Mesenteric fat pad (tissue), 1 donor: ENCODE measurements at places on chromosomes 16 and 17. TPM values are rescaled to one million over a fixed set of nuclear protein-coding genes. Genes with fewer than 3 reads are reported as not detected.

Gene C1QL1
- not detected for total RNA-seq

- no peak for DNase-seq
Measured at GRCh38 chr17:79188048-79188447, 113.4 kb downstream of the ENGASE start.

DNA sequence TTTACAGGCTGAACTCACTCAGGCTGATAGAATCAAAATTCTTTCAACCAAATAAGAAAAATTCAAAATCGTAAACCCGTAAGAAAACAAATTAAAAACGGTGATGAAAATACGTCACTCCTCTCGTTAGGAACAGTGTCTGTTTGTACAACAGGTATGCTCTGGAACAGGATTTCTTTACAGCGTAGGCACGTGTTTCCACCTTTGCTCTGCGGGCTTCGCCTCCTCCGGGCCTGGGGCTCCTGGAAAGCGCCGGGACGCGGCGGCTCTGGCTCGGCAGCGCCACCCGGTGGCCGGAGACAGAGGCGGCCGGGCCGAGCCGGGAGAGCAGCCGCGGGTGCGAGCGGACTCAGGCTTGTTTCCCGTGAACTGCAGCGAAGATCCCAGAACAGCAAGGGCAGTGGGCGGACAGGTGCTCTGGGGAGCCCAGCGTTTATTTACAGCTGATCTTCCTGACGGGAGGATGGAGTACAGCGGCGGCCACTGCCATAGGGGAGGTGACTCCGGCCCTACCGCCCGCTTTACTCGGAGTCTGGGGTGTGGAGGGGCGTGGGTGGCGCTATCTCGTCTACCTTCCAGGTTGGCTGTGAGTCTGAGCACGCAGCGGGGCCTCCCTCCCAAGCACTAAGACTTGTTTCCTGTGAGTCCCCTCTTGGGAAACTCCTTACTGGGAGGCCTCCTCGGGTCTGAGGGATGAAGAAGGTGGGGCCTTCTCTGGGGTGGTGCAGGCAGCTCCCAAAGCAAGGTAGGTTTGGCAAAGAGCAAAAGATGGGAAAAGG lies 40.5 kb upstream of the ATP2A3 start:
- DNase-seq: peak; percentile 91

DNA sequence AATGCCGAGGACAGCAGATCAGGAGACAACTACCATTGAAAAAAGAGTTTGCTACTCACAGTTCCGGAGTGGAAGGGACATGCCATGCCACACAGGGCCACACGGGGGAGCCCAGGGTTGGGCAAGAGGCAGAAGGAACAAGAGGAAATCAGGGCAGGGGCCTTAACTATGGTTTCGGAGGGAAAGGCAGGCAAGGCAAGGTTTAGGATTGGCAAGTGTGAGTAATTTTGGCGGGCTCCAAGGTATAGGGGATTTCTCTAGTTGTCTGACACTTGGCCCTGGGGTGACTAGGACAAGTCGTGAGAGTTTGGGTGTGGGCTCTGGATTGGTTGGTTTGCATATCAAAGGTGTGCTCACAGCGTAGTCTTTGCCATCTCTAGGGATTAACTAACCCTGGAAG lies 27.0 kb upstream of the NTN1 start:
- DNase-seq: no peak

- DNase-seq: peak; percentile 41
Measured at GRCh38 chr17:5533486-5534315, 47.3 kb downstream of the MIS12 start.

DNA sequence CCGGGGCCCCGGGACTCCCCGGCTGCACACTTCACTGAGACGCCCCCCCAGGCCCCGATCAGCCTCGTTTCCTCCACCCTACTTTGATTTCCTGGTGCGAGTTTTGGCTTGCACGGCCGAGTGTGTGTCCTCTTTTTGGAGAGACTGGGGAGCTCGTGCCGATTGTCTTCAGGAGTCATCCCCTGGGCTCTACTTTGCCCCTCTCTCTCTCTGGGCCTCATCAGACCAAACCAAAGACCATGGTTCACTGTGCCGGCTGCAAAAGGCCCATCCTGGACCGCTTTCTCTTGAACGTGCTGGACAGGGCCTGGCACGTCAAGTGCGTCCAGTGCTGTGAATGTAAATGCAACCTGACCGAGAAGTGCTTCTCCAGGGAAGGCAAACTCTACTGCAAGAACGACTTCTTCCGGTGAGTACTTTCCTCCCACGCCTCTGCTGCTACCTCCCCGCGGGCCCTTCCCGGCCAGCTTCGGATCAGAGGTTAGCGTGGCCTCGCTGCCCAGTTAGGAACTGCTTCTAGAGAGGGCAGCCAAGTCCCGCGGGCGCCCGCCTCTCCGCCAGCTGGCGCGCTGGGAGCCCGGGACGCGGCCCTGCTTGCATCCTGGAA lies 787 bp downstream of the LHX1 start:
- no peak for DNase-seq

Gene C17orf58
- 8.8 TPM for total RNA-seq

GRCh38 chr17:77476931-77477805 lies 336.4 kb downstream of the SEC14L1 start:
- DNase-seq: no peak

Gene ITGB4
- 13.9 TPM for total RNA-seq

Gene HIGD1B
- total RNA-seq: 1.3 TPM

DNA sequence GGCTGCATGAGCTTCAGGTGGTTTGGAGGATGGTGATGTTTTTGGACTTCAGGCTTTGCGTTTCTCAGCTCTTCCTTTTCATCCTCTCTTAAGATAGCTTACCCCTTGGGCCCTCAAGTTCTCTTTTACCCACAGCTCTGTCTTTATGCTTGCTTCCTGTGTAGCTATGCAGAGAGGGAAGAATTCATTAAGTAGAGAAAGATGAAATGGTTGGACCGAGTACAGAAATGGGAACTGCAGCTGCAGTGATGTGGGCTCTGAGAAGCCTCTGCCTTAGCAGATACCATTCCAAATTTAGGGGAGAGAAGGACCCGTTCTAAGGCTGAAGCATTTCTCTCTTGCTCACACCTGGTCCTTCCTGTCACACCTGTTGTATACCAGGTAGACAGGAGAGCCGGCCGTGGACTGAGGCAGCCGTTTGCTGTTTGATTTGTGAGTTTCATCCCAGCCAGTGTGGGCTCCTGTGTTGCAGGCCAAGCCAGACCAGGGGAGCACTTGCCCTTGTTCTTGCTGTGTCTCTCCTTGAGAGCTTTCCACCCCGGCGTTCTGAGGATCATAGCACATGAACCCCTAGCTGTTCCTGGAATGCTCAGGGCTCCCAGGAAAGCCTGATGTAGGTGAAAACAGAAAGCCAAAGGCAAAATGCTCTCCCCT lies 392.7 kb downstream of the CPPED1 start:
- peak; percentile 59 for DNase-seq

- no peak for DNase-seq
Measured at GRCh38 chr16:86343027-86343795, 167.1 kb upstream of the FOXF1 start.

Gene CMTM2
- 1.00 TPM for total RNA-seq

GRCh38 chr17:58184308-58184985 lies 8.1 kb upstream of the EPX start:
- DNase-seq: no peak

GRCh38 chr16:19860166-19861041 lies 24.2 kb downstream of the GPRC5B start:
- no peak for DNase-seq

DNA sequence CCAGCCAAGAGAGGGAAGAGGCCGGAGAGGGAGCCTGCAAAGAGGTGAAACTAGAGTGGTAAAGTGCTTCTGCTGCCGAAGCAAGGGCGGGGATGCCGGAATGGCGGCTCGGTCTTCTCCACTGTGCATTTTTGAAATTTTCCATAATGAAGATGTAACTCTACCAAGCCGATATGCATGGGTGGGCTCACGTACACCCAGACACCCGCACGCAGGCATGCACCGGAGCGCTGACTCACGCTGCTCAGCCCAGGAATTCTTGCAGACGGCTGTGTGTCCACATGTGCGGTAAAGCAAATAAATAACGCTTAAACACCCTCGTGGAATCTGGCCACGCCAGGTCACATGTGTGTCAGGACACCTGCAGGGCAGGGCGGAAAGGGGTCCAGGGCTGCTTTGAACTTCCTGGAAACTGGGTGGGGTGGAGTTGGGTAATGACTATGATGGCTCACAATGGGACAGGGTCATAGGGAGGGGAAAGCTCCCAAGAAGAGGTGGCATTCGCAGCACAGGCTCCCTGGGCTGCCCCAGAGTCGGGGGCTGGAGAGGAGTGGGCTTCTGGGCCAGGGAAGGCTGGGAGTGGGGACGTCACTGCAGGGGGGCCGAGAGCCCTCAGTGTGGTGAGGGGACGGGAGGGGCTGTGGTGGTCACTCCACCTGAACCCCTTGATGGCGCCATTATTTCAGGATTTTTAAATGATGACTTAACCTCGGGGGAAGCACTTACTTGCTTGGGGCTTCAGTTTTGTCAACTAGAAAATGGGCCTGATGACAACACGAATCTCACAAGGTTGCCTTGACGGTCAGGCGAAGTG lies 265.5 kb downstream of the PARN start:
- DNase-seq: no peak

GRCh38 chr16:24769806-24770205 lies 40.4 kb downstream of the TNRC6A start:
- no peak for DNase-seq

DNA sequence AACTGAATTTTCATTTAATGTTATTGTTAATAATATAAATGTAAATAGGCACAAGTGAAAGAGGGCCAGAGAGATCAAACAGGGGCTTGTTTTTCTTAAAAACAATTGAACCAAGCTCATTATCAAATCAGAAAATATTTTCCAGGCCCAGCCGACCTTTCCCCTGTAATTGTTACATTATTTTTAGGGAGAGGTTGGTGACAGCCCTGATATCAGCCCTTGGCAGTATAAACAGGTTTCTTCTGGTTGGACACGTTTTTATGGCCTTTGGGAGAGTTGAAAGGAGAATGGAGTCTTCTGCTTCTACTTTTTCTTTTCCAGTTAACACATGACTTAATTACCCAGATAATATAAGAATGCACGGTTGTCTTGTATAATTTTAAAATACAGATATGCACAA lies 40.0 kb upstream of the COQ7 start:
- no peak for DNase-seq

DNA sequence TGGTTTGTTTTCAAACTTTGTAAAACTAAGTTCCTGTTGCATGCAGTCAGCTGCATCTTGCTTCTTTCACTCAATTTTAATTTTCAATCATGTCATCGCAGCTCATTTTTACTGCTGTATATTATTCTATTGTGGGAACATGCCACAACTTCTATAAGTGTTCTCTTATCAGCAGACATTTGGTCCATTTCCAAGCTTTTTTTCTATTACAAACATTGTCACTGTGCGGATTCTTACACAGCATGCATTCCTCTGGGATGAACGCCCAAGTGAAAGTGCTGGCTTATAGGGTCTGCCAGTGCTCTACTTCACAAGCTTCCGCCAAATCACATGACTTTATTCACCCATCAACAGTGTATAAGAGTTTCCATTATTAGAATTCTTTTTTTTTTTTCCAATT lies 22.7 kb downstream of the GINS3 start:
- no peak for DNase-seq

DNA sequence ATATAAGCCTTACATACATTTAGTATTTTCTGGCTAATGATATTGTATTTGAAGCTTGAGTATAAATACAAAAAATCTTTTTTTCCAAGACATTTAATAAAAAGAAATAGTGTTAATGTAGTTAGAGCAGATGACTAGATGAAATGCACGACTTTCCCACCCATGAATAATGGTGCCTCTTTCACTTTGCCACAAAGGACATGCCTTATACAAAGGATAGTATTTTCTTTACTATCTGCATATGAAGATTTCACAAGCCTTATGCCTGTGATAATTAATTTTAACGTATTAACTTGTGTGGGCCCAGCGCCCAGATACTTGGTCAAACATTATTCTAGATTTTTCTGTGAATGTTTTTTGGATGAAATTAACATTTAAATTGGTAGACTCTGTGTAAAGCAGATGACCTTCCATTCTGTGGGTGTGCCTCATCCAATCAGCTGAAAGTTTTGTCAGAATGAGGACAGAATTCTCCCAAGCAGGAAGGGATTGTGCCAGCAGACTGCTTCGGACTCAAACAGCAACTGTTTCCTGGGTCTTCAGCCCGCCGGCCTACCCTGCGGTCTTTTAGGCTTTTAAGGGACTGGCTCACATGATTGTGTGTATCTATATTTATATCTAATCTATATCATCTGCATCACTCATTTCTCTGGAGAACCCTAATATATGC lies 115.4 kb downstream of the USP22 start:
- DNase-seq: no peak

DNA sequence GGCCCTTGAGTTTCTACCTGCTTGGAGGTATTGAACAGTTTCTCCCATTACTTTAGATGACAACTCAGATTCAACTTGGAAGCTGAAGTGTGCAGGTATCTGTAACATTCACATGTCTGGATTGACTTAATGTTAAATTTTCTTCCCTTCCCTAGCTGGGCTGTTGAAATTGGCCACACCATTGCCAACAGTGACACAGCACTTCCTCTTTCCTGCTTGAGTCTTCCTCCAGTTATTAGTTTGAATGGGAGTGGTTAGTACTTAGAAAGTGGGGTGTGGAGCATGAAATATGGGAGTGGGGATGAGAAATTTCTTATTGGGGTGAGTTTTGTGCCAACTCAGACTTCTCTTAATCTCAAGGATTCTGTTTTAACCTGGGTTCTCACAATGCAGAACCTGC lies 454.9 kb downstream of the KCNJ2 start:
- no peak for DNase-seq

- no peak for DNase-seq
Measured at GRCh38 chr17:78337244-78338109, 22.4 kb downstream of the SOCS3 start.

DNA sequence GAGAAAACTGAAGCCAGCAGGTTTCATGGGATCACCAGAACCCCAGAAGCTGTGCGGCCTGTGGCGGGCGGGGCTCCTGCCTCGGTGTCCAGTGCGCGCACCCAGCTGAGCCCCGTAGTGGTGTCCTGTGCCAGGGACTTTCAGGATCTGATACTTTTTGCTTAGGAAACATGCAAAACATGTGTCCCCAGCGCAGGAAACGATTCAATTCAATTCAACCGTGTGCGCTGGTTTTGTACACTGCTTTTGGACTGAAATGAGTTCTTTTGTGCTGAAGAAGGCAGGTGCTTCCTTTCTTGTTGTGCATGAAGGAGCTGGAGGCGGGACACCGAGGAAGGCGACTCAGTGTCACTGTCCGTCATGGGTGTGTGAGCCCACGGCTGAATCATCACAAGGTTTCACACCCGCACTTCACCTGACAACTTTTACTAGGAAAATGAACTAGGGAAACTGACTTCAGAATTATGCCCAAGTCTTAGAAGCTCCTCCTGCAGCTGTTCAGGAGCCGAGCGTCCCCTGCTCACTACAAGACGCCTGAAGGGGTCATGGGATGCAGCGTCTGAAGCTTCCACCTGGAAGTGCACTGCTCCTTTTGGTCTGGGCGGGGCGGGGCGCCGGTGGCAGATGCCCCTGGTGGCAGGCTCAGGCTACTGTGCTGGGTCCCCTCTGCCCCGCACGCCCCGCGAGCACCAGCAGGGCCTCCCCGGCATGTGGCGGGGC lies 31.4 kb upstream of the ZNF750 start:
- DNase-seq: no peak
